SK-N-MC (cell line): ENCODE measurements at places on chromosomes 3 and 15.

DNA sequence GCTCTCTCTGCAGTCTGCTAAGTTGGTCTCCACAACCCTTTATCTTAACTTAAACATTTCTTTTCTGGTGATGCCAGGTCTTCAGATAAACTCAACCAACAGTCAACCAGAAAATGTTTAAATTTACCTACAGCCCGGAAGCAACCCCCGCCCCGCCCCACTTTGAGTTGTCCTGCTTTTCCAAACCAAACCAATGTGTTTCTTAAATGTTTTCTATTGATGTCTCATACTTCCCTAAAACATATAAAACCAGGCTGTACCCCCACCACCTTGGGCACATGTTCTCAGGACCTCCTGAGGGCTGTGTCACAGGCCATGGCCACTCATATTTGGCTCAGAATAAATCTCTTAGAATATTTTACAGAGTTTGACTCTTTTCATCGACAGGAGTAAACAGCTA is 13.2 kb upstream of the GPR160 start:
- DNase-seq = no peak

DNA sequence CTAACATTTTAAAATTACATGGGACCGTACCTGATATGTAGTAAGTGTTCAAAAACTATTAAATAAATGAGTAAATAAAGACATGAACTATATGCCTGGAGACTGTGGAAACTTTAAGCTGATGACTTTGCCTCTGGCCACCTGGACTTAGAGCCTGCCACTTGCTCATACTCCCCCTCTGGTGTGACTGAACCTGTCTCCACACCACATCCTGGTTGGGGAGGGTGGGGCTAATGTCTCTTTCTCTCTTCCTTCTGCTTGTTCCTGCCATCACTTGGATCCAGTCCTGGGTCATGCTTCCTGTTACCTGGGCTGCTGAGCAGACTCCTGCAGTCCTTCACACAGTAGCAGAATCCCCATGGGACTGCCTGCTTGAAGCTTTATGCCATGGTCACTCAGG is 8.2 kb upstream of the TMEM158 start:
- DNase-seq = no peak

GRCh38 chr15:53534105-53534839 is 225.2 kb downstream of the WDR72 start:
- no peak for DNase-seq

DNA sequence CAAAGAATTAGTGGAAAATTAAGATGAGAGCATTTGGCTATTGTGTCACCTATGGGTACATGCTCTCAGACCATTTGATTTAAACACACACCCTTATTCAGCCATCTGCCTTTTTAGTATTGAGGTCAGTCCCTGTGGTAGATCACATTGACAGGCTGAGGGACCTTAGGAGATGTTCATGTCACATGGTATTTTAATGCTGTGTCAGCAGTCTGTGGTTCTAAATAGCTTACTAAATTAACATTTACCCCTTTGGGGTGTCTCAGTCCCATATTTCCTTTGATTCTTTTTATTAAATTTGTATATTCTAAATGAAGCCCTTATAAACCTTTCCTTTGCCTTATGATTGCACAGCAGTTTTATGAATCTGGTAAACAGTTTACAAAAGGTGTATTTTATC is 2.3 kb downstream of the RBM5 start:
- no peak for DNase-seq

- DNase-seq = no peak
Measured at GRCh38 chr3:112799946-112800345, 46.7 kb downstream of the CD200R1L start.

GRCh38 chr3:191268737-191269136 is 60.5 kb upstream of the CCDC50 start:
- DNase-seq = no peak

- DNase-seq = no peak
Measured at GRCh38 chr3:24640330-24640877, 145.8 kb upstream of the THRB start.

- no peak for DNase-seq
Measured at GRCh38 chr3:120742849-120743365, 363 bp downstream of the GTF2E1 start.

GRCh38 chr15:100311154-100311625 is 30.6 kb downstream of the ADAMTS17 start:
- DNase-seq = no peak

- no peak for DNase-seq
Measured at GRCh38 chr15:47338771-47339170, 378.5 kb upstream of the SEMA6D start.

DNA sequence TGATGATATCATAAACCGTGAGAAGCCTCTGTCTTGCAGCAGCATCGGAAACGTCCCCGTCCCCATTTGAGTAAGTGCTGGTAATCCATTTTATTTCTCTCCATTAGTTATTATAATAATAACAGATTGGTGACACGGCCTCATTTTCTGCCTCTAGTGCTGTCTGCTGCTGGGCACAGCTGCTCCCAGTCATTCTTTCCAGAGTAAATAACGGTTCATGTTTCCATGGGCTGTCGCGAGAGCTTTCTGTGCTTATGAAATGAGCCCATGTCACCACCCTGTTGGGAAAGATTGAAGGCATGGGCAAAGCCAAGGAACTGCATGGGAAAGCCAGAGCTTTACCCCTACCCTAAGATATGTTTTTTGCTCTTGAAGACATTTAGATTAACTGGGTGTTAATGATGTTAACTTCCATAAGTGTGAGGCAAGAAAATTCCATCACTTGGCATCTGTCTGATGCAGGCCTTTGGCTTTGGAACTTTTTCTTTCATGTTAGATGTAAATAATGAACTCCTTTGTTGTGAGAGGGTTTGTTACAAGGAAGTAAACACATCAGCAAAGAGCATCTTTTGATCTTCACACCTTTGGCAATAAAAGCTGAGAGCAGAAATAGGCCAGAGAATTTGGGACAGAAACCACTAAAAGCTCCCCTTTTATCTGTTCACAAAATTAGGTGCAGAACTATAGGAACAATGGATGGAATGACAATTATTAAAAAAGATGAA is 141.8 kb downstream of the FILIP1L start:
- no peak for DNase-seq

GRCh38 chr15:46331546-46331945 is 696.7 kb downstream of the SQOR start:
- no peak for DNase-seq

- no peak for DNase-seq
Measured at GRCh38 chr3:28334552-28334951, 14.0 kb upstream of the ZCWPW2 start.

DNA sequence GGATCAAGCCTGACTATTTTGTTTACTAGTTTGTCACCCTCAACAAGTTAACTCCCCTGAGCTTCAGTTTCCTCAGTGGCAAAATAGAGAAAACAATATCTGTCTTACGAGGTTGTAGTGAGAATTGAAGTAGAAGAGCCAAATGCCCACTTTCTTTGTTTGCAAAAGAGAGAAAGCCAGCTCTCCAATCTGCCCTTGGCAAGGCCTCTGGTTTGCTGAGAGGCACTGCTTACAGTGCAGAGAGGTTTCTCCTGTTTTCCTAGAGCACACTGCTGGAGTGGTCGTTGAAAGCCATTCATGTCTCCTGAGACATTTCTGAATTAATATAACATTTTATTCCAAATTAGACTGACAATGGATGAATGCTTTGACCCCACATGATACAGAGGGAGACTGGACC is 260.5 kb upstream of the IGF1R start:
- no peak for DNase-seq

GRCh38 chr3:55780913-55781312 is 293.8 kb upstream of the WNT5A start:
- no peak for DNase-seq

GRCh38 chr15:74184582-74185091 is 11.1 kb downstream of the ISLR start:
- no peak for DNase-seq

DNA sequence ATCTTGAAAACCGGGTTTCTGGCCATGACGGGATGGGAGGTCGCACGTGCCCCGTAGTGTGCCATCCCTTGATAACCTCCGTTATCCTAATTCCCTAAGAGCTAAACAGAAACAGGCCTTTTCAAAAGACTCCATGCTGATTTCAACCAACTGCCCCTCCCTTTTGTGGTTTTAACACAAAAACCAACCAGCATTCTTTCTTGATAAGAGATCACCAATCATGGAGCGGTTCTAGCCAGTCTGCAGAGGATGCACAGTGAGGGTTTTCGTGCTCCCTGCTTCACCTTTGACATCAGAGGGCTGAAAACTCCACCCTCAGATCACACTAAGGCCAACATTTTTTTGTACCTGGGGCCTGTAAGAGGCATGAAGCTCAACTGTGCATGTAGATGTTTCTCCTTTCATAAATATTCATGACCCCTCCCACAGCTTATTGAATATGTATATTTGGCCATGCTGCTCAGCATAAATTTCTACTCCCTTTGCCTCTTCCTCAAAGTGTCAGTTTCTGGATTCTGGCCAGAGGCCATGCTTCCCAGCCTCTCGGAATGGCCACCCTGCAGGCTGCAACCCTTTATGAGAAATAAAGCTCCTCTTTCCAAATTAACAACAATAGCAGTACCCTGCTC is 41.3 kb downstream of the FAM3D start:
- DNase-seq = no peak

DNA sequence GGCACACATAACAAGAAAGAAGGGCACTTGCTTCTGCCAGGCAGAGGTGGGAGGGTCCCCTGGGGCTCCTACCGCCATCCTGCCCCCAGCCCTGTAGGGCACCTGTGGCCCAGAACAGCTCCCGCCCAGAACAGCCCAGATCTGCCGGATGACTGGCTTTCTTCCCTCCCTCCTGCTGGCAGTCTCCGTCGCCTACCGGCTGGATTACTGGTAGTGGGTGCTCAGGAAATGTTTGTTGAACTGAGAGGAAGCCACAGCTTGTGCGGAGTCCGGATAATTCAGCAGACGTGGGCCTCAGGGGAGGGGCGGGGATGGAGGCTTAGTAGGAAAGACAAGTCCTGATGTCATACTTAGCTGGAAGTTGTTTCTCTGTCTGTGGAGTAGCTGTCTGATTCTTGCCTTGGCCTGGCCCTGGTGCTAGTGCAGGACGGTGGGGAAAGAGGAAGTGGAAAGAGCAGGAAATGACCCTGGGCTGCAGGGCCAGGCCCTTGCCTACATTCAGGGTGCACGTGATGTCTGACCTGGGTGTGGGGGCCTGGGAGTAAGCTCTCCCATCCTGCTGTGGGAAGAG is 6.7 kb downstream of the CCDC9B start:
- DNase-seq = peak; percentile 80

DNA sequence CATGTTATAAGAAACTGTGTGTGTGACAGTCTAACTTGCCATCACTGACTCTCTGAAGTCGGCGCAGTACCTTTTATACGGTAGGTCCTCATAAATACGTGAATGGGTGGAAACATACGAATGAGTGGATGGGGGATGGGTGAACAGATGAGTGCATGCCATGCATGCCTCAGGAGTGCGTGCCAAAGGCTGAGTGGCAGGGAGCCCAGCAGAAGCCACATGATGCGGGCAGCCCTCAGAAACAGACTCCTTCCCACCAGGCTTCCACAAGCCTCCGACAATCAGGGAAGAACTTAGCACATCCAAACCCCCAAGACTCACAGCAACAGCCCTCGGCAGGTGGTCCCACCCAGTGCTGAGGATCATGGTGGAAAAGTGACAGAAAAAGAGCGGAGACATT is 16.7 kb downstream of the HCN4 start:
- DNase-seq = no peak

- no peak for DNase-seq
Measured at GRCh38 chr3:143811602-143812001, 36.7 kb downstream of the SLC9A9 start.

GRCh38 chr3:192364316-192364715 is 363.0 kb downstream of the FGF12 start:
- no peak for DNase-seq

- no peak for DNase-seq
Measured at GRCh38 chr15:77126529-77127326, 55.8 kb upstream of the TSPAN3 start.

DNA sequence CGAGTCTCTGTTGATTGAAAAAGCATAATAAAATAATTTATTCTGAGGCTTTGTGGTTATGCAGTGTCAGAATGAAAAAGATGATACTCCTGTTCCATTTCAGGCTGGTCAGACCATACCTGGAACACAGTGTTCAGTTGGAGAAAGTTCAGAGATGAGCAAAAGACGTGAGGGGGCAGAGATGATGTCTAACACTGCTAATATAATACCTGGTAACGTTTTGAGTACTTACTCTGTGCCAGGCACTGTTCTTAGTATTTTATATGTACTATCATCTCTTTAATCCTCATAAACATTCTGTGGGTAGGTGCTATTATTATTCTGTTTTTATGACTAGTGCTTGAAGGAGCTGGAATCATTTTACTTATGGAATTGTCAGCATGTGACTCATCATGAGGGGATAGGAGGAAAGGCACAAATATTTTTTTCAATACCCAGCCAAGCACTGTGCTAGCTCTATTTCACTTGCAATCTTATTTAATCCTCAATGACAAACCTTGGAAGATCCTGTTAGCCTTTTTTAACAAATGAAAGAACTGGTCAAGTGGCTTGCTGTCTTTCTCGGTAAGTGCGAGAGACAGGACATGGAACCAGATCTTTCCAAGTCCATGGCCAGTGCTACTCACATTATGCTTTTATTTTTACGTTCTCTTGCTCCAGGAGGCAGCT is 31.8 kb downstream of the IQGAP1 start:
- DNase-seq = no peak
